Cardiac fibroblast (primary cell): ENCODE measurements at places on chromosomes 2 and 18.
A peak's percentile ranks its signal among the peaks of the same experiment; 100 is the strongest.

DNA sequence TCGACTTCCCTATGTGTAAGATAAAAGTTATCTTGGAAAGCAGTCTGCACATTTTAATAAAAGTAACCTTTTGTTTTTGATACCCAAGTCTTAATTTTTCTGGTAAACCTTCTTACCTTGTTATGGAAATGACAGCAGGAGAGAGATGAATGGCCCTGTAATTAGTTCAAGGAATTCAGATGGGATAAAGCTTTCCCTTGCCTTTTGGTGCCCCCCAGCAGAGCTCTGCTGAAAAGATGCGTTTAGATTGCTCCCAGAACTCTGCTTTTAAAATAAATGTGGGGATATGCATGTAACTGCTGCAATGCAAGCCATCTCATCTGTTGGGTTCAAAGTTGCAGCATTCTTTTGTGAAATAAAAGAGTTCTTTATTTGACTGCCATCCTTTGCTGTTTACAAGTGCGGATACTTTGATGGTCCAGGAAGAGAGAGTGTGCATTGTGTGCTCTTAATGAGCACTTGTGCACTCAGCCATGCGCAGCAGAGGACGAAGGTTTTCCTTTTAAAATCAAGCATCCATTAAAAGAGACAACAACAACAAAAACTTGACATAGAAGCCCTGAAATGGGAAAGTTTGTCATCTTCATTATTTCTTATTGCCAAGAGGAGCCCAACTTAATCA is 176.7 kb upstream of the ST6GAL2 start:
- DNase-seq: no peak

- DNase-seq: no peak
These were observed 258.9 kb upstream of the OSR1 start for GRCh38 chr2:19617257-19617848.

DNA sequence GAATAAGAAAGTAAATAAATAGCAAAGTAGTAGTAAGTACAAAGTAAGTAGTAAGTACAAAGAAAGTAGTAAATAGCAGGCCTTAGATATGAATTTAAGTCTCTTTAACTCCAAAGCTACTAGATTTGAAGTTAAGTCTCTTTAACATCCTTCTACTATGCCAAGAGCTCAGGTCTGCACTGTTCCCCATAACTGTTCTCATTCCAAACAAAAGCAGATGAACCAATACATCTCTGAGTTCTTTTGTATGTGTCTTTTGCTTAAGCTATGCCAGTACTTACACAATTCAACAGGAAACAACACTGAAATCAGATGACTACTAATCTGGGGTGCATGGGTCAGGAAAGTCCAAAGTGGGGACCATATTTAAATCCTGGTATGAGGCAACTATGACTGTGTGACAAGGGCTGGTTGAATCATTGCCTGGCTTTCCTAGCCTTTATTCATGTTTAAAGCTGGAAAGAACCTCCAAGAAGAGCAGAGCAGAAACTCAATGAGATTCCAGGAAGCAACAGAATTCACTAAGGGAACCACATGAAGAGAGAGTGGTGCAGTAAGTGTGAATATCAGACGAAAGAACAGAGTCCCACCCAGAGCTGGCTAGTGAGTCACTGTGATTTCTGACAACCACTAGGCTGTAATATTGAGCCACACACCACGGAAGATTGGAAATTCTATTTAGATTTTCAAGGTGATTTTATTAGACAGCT is 51.0 kb upstream of the CYP26B1 start:
- DNase-seq: peak; percentile 84

GRCh38 chr18:51382081-51382480 is 184.6 kb upstream of the MEX3C start:
- DNase-seq: no peak

DNA sequence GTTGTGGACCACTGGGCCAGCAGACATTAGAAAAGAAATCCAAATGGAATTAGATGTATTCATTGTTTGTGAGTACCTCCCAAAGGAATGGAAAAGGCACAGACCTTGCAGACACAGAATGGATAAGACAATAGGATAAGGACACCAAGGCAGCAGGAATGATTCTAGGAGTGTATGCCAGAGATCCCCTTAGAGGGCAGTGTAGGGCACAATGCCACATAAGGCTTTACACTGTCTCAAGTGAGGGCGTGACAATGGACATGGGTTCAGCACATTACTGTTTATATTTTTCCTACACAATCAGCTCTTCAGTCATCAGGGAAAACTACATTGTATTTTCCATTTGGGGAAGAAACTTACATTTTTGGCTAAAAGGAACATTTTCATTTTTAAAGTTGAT is 250.9 kb downstream of the PTH2R start:
- DNase-seq: no peak

- peak; percentile 1 for DNase-seq
These were observed 17.4 kb downstream of the SLC38A11 start for GRCh38 chr2:164937864-164938401.
